Right renal pelvis (tissue), 4 donors: ENCODE measurements at places on chromosomes 6 and 20. TPM values are rescaled to one million over a fixed set of nuclear protein-coding genes. Genes with fewer than 3 reads are reported as not detected.

DNA sequence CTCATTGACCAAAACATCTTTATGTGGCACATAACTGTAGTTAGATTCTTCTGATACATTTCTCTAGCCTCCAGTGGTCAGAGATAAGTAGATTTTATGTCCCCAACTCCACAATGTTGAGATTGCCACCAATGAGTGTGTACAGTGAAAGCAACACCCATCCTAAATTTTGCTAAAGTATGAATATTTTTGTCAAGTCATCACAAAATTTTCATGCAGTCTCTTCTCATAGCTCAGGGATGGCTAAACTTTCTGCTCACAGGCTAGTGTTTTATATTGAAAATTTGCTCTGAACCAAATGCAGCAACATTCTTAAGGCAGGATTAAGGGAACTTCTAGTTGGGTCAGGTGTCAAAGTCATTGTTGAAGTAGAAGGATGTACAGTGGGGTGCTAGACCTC, 203.6 kb downstream of the NKAIN2 start:
- no peak for DNase-seq

- no peak for DNase-seq
These were observed 796.2 kb upstream of the EPHA7 start for GRCh38 chr6:94215552-94215951.

DNA sequence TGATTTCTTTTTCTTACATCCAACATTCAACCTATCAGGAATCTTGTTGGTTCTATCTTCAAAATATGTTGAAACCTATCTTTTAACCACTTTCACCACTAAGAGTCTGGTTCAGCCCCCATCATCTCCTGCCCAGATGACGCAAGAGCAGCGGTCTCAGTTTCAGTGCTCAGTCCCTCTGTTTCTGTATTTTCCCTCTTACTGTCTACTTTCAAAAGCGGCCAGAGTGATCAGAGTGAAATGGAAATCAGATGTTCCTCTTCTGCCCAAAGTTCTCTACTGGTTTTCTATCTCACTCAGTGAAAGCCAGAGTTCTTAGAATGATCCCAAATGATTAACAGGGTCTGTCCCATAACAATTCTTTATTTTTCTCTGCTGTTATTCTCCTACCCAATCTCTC, 147.9 kb upstream of the PDE7B start:
- DNase-seq, result no peak

DNA sequence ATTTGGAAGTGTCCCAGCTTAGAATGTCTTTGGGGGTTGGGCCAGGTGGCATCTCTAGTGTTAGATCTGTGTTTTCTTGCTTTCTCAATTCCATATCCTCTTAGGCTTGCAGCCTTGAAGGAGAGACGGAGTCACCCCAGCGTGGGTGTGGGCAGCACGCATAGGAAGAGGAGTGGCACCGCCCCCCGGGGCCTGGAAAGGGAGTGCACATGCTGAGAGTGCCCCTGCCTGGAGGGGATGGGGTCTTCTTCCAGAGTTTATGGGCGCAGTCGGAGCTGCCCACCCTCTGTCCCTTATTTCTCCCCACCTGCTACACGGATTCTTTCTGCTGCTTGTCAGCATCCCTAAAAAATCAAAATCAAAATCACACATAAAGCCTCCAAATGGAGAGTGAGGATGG, 309.7 kb downstream of the QKI start:
- DNase-seq, result no peak

DNA sequence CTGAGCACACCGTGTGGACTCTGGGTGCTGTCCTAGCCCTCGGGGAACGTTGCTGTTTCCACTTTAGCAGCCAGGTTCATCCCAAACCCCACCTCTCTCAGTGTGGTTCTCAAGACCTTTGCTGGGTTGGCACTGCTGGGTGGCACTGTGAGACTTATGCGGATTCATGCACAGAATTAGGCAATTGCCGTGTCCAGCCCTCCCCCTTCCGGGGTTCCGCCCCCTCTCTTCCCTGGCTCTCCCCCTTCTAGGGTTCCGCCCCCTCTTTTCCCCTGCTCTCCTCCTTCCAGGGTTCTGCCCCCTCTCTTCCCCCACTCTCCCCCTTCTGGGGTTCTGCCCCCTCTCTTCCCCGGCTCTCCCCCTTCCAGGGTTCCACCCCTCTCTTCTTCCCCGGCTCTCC, 39.8 kb upstream of the SLCO4A1 start:
- DNase-seq, result no peak

- no peak for DNase-seq
These were observed 265.9 kb downstream of the DLL1 start for GRCh38 chr6:170024940-170025339.

DNA sequence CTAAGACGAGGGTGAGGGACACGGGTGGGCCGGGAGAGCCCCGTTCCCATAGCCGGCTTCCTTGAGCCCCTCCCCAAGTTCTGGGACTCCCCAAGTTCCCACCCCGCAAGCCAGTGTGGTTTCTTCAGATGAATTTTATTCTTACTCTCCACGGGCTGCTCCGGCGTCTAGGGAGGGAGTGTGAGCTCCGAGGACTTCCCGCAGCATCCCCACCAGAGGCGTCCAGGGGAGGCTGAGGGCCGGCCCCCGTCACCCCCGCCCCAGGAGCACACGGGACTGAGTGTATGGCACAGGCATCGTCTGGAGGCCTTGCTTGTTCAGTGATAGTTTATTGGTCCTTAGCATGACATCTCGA, 10.0 kb upstream of the SLC4A11 start:
- DNase-seq, result no peak

DNA sequence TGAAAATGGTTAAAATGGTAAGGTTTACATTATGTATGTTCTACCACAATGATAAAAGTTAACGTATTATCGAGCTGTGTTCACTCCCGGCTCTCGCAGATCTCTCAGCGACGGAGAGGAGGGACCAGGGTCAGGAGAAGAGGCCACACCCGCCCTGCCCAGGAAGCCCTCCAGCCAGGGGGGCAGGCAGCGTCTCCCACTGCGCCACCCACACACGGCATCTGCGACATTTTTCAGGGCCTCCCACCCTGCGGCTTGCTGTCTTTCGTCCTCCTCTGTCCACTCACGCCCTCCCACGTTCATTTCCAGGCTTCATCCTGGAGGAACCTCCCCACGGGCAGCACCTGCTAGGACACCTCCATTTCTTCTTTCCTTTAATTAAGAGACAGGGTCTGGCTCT, 43.3 kb downstream of the ZBTB46 start:
- no peak for DNase-seq

DNA sequence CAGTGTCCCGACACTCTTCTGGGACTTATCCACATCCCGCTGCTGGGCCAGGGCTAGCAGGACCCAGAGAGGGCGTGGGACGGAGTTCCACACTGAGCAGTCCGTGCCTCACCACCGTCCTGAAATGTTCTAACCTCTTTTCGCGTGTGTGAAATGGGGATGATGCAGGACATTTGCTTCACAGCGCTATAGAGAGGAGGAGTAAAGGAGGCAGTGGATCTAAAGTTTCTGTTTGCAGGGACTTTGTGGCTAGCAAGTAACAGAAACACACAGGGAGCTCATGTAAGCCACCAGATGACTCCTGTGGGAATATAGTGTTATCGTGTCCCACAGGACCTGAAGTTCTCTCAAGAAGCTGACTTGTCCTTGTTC, 634 bp downstream of the ITPA start:
- DNase-seq, result no peak

DNA sequence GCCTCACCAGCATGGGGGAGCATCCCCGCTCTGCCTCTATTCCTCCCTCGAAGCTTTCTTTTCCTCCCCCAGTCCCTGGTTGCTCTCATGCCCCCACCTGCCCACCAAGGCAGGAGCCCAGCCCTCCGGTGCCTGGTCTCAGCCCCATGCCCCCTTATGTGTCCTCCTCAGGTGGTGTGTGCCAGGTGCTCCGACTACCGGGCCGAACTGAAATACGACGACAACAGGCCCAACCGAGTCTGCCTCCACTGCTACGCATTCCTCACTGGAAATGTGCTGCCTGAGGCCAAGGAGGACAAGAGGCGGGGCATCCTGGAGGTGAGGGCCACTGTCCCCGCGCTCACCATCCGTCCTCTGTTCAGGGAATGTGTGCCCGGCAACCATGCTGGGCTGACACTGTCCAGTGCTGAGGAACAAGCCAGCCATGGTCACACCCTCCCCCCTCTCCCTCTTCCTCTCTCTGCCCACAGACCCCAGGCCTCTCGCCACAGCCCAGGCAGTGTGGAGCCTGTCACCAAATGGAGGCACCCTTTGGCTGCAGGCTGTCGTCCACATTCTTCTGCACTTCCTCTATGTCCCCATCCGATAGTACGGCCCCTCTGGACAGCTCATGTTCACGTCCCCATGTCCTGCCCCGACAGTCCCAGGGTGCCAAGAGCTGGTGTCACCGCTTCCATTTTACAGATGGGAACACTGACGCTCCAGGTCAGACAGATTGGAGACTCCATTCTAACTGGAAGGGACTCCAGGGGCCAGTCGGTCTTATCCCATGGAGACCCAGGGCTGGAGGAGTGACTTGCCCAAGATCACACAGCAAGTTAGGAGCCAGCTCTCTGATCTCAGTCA, 20.4 kb downstream of the FGD2 start:
- DNase-seq, result no peak

- no peak for DNase-seq
These were observed 37.1 kb upstream of the PROKR2 start for GRCh38 chr20:5353624-5354496.

DNA sequence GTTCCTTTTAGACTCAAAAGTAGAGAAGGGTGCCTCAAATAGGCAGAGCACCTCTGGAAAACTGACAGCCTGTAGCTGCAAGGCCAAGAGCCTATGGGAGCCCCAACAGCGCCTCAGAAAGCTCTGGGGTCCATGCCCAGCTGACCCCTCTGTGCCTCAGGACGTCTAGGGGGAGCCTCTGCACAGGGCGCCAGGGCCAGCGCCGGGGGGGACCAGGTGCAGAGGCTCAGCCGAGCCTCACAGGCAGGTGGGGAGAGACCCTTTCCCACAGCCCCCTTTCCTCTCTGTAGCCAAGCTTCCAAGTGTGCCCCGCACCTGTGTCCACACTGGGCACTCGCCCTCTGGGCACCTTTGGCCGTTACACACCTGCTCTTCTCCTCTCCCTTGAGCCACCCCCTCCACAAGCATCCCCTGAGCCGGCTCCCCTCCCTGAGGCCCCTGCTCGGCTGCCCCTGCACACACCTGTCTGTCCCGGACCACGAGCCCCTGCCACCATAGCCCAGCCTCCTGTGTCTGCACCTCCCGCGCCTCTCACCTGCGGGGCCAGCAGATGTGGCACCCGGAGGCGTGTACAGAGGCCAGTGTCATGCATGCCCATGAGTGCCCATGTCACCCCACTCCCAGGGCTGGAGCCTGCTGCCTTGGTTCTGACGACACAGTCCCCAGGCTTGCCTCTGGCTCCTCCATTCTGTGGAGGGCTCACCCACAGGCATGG, 53.2 kb downstream of the GINS1 start:
- DNase-seq, result no peak

DNA sequence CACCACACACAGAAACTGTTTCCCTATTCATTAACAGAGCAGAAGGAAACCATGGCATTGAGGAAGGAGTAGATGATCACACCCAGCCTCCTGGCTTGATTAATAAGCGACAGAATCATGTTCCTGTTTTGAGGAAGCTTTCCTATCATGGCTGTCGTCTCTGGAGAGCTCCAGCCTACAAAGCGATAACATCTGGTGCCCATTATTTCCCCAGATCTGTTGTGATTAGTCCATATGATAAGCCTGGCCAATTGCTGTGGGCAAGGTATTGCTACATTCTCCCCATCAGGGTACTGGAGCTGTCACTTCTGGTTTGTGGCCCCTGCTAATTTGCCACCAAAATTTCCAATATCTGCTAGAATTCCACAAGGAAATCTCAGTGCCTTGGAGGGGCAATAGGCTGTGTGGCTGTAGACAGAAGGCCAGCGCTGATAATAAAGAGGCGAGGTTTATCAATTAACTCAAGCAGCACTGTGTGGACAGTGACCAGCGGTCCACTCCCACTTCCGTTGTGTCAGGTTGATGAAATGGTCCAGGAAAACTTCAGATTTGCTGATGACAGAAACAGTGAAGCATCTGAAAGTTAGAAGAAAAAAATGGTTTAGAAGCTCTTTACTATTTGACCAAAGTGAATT, 66.4 kb downstream of the OLIG3 start:
- no peak for DNase-seq

GRCh38 chr6:40124924-40125323, 190.7 kb upstream of the MOCS1 start:
- DNase-seq, result no peak

DNA sequence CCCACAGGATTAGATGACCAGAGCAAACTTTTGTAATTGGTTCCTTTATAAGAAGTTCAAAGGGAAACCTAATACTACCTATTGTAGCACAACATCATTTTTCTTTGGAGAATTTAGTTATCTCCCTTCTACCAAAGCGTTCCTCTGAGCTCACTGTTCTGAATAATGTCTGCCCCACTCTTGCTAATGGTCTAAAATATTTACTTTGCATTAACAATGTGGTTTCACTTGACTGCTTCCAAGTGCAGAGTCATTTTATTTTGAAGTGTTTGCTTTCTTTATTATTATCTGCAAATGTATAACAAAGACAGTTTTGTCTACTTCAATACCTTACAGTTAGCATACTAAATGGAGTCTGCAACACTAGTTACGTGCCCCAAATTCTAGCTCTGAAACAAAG, 15.0 kb downstream of the TRAPPC3L start:
- DNase-seq, result no peak

DNA sequence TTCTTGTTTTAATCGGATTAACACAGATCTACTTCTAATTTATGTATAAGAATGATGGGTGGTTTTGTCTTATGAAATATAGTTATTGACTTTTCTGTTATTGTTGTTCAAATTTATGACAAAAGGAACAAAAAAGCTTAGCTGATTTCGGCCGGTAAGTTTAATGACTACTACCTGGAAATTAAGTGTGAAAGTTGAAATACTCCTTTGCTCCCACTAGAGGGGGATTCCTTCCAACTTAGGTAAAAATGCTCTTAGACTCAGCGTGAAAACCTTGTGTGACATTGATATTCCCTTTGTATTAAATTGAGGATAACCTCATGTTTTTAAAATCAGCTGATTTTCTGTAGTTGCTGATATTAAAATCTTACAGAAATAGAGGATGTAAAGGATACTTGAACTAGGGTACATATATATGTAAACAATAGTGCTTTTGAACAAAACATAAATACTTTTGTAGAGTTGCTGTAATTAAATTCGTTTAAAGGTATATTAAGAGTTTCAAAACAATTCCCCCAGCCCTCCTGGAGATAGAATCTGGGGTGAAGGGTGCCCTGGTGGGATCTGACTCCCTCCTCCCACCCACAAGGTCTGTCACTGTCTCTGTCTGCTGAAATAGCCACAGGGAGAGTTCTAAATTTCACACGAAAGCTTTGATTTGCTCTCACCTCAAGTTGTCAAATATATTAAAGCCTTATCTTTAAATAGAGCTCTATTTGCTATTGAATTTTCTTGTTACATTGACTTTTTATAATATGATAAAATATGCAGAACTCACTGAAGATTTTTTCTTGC, 257.5 kb downstream of the ARID1B start:
- DNase-seq, result no peak

PDYN gene
- 0.23 TPM for polyA plus RNA-seq

DDX39B gene
- 498 TPM for polyA plus RNA-seq

TP53TG5 gene
- 1.6 TPM for polyA plus RNA-seq

BPI gene
- polyA plus RNA-seq, result 1.4 TPM

NFKBIE gene
- 9.8 TPM for polyA plus RNA-seq

GSTA2 gene
- polyA plus RNA-seq, result 0.28 TPM

CDH4 gene
- 7.6 TPM for polyA plus RNA-seq

EBF4 gene
- polyA plus RNA-seq, result 34.2 TPM

SLC22A7 gene
- polyA plus RNA-seq, result 2.5 TPM

RPN2 gene
- 318 TPM for polyA plus RNA-seq

ALDH5A1 gene
- 31.9 TPM for polyA plus RNA-seq

PNPLA1 gene
- 2.6 TPM for polyA plus RNA-seq
